ENCODE measurements at places on chromosomes 5 and 9. TPM values are rescaled to one million over a fixed set of nuclear protein-coding genes. Genes with fewer than 3 reads are reported as not detected.

DNA sequence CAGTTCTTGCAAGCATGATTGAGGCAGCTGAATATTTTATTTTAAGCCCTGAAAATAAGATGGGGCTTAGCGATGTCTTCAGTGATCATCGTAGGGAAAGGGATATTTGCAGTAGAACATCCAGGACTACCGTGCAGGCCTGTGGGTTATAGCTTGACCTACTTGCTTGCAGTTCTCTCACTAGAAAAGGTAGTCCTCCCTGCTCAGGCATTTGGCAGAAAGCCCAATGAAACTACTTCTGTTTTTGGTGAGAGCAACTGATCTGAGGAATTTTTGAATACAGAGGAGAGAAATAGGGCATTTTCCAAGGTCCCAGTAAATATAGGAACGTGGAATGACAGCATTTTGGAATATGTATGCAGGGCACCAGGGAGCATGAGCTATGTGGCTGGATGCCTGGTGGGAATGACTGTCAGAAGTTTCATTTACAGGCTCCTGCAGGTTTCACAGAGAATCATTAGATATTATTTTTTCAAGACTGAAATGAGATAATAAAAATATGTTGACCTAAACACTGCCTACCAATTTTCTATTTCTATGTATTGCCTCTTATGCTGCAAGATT, 417.9 kb upstream of the ACTBL2 start:
- peak; percentile 70 for DNase-seq

- peak; percentile 54 for DNase-seq
Measured at GRCh38 chr5:113437111-113437510, 2.3 kb upstream of the TSSK1B start.

DNA sequence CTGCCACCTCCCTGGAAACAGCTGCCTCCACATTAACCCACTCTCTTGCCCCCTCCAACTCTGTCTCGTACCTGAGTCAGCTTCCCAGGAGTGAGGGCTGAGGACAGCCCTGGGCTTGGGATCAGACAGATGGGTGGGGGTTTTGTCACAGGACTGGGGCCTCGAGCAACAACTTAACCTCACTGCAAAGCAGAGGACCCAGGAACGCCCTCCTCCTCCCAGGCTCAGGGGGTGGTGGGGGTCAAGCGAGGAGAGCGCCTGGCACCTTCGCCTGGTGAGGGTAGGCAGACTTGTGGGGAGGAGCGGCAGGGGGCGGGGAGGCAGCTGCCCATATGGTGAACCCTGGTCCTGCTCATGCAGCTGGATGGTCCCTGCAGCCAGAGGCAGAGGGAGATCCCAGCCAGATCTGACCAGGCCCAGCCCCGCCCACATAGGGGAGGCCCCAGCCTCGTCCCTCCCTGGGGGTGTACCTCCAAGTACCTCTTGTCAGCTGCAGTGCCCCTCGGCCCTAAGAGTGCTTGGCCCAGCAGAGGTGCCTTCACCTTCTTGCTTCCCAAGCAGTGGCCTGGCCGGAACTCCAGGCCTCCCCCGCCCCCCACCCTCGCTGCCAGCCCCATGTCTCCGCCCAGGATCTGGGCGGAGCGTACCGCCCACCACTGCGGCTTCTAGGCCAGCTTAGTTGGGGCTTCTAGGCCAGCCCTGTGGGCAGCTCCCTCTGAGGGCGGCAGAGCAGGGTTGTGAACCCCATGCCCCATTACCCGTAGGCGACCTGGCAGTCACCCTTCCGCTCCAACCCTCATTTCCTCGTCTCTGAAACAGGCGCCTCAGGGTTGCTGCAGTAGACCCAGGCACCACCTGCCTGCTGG, at the start of gene SARDH:
Gene SARDH, minus strand, starts transcription at position 579 of the 866 bp plus-strand sequence. CDS start 4,179 bp downstream, outside the sequence.
- DNase-seq = peak; percentile 84

The ZNF474 gene
- 2.6 TPM for total RNA-seq

The CAPSL gene
- total RNA-seq = not detected

All from umbilical cord (tissue), 2 donors.